ENCODE measurements at places on chromosomes 7 and 10. TPM values are rescaled to one million over a fixed set of nuclear protein-coding genes. Genes with fewer than 3 reads are reported as not detected.

GRCh38 chr7:6359734-6360133, 87.3 kb upstream of the CYTH3 start:
- H3K27ac ChIP-seq = no peak overlapping the region
- H3K4me3 ChIP-seq = no peak overlapping the region

GRCh38 chr7:20176578-20177242, 40.5 kb downstream of the MACC1 start:
- no peak for DNase-seq
- no peaks in the 10 kb centered on the region for H3K27me3 ChIP-seq
- no peak overlapping the region for H3K4me3 ChIP-seq
- H3K36me3 ChIP-seq = no peaks in the 10 kb centered on the region

DNA sequence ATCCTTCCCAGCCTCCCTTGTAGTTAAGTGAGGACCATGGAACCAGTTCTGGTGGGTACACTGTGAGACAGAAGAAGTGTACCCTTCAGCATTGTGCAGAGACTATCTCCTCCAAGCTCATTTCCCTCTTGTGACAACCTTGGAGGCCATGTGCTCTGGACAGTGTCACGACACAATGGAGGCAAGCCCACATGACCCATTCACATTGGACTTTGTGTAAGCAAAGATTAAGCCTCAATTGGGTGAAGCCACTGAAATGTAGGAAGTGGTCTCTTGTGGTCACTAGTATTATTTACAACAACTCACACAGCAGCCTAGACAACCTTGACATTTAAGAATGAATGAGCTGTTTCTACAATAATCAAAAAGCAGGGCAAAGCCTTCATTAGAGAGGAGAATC, 124.2 kb downstream of the INHBA start:
- H3K4me1 ChIP-seq = no peaks in the 10 kb centered on the region
- no peak overlapping the region for H3K4me3 ChIP-seq
- H3K27me3 ChIP-seq = no peaks in the 10 kb centered on the region
- H3K27ac ChIP-seq = no peak overlapping the region

Gene KLLN
- total RNA-seq = 2.2 TPM

GRCh38 chr7:158952776-158953175, 96.4 kb downstream of the DYNC2I1 start:
- H3K27me3 ChIP-seq = no peaks in the 10 kb centered on the region
- peaks cover 4% of the 10 kb centered on the region for H3K4me1 ChIP-seq
- DNase-seq = no peak
- no peak overlapping the region for H3K27ac ChIP-seq
